ENCODE measurements at places on chromosomes 13 and 19. TPM values are rescaled to one million over a fixed set of nuclear protein-coding genes. Genes with fewer than 3 reads are reported as not detected.

DNA sequence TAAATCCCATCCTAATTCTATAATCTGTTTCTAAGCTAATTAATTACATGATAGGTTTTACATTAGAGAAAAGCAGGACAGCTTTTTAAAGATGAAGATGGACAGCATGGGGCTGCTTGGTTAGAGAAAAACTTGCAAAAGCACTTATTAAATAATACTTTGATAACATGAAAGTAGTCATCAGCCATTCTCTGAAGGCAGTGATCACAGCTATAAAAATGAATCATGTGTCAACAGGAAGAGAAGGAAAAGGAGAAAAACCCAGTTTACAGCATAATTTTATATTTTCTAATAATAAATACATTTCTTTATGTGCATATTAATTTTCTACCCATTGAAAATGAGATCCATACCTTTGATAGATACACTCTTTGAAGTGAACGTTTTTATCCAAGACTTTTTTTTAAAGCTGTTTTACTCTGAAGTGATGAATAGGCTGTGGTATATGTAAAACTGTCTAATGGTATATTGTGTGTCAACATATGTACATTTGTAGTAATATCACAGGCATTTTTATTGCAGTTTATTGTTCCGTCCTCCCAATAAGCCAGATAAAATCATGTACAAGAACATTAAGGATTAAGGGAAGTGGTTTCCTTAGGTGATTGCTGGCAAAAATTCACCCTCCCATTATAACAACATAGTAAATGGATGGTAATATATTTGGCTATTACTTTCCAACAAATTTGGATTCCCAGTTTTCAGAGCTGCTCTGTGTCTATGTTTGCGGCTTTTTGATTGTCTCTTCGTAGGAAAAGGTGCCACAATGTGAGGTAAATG is 1.3 kb upstream of the KLF5 start:
- H3K27me3 ChIP-seq: peaks cover 4% of the 10 kb centered on the region
- no peaks in the 10 kb centered on the region for H3K36me3 ChIP-seq
- no peak for DNase-seq

DNA sequence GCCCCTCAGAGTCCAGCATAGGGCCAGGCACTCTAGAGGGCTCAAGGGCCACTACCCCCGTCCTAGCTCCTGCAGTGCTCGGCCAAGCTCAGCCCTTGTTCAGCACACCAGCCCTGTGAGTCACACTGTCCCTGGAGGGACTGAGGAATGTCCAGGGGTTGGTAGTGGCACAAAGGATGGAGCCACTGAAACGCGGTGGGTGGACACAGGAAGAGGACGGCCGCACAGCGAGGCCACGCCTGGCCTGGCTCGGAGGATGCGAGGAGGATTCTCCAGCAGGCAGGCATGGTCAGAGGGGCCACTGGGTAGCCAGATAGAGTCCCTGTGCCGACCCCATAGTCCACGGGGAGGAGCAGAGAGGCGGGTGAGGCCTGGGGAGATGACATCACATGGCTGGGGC is 45.7 kb downstream of the C1QTNF9 start:
- no peaks in the 10 kb centered on the region for H3K4me1 ChIP-seq
- no peak overlapping the region for H3K4me3 ChIP-seq
- no peak overlapping the region for H3K27ac ChIP-seq
- no peak for DNase-seq
- no peaks in the 10 kb centered on the region for H3K27me3 ChIP-seq
- H3K36me3 ChIP-seq: no peaks in the 10 kb centered on the region

GRCh38 chr13:113456116-113456702 is 2.9 kb upstream of the ADPRHL1 start:
- H3K27ac ChIP-seq: no peak overlapping the region
- no peaks in the 10 kb centered on the region for H3K4me1 ChIP-seq
- no peak for DNase-seq
- H3K4me3 ChIP-seq: no peak overlapping the region

DNA sequence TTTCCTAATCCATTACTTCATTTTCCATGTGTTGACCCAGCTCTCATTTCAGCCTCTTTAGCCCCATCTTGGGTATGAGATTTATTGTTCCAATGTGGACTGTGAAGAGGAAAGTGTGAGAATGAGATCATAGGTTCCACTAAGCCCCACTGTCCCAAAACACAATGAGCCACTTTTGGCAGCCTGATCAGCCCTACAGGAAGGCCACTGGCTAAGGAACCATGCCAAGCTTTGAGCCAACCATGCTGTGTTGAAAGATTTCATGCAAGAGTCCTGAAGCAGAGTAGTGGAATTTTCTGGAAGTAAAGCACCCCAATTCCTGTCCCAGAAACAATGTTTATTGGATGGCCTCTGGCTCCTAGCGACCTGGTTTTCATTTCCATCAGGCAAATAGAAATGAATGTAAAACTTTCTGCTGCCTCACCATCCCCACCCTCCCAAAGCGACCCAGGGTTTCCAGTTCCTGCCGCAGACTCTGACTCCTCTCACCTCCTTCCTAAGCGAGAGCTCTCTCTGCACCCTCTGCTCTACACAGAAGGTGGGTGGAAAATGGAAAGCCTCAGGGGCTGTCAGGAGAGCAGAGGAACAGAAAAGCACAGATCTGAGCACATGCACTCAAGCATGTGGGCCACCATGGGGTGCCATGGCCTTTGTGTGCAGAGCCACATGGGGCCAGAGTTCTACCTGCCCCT is 73.1 kb downstream of the KCTD12 start:
- H3K27me3 ChIP-seq: no peaks in the 10 kb centered on the region
- no peak for DNase-seq
- H3K4me1 ChIP-seq: no peaks in the 10 kb centered on the region
- H3K36me3 ChIP-seq: no peaks in the 10 kb centered on the region

DNA sequence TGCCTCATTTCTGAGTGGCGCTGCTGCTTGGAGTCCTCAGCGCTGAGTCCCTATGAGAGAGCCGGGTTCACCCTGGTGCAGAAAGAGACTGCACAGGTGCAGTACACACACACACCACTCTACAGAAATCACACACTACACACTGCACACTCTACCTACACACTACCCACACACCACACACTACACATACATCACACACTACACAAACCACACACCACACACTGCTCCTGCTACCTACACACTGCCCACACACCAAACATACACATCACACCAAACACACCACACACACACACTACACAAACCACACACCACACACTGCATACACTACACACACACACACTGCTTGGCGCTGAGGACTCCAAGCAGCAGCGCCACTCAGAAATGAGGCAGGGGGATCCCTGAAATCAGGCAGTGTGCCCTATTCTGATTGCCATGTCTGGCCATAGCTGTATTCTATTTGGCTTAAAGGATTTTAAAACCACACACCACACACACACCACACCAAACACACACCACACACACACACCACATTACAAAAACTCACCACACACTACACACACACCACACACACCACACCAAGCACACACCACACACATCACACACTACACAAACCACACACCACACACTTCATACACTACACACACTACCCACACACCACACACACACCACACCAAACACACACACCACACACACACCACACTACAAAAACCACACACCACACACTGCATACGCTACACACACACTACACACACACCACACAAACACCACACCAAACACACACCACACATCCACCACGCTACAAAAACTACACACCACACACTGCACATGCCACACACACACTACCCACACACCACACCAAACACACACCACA is 4.9 kb downstream of the MAG start:
- H3K36me3 ChIP-seq: no peaks in the 10 kb centered on the region
- H3K27me3 ChIP-seq: no peaks in the 10 kb centered on the region
- H3K27ac ChIP-seq: no peak overlapping the region

DNA sequence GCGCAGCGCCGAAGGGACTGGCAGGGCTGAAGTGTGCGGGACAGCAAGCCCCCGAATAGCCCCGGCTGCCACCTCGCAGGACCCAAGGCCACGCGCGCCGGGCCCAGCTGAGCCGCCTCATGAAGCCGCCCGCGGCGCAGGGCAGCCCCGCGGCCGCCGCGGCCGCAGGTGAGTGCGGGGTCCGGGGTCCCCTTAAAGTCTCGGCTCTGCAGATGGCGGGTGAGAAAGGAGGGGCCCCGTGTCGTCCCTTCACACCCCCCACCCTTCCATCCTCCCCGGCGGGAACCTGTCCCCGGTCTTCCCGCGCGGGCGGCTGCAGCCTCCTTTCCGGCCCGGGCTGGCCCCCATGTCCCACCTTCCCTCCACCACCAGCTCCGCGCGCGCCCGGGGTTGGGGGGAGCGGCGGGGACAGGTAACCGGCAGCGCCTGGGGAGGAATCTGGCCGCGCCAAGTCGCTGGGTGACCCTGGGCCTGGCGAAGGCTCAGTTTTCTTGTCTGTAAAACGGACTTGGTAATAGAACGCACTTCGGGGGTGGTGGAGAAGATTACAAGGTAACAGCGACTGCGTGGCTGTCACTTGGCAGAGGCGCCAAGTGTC is 338 bp downstream of the RGCC start:
- peak overlapping the region; percentile 80 for H3K4me3 ChIP-seq
- peaks cover 7% of the 10 kb centered on the region for H3K27me3 ChIP-seq
- H3K27ac ChIP-seq: no peak overlapping the region
- DNase-seq: no peak
- H3K36me3 ChIP-seq: no peaks in the 10 kb centered on the region

- no peaks in the 10 kb centered on the region for H3K36me3 ChIP-seq
- H3K4me3 ChIP-seq: no peak overlapping the region
- H3K27ac ChIP-seq: no peak overlapping the region
Observed at GRCh38 chr13:36059321-36059720, 71.9 kb downstream of the DCLK1 start.

GRCh38 chr13:73273745-73274144 is 214.9 kb downstream of the KLF5 start:
- no peaks in the 10 kb centered on the region for H3K4me1 ChIP-seq
- no peaks in the 10 kb centered on the region for H3K27me3 ChIP-seq
- no peaks in the 10 kb centered on the region for H3K36me3 ChIP-seq
- no peak for DNase-seq

DNA sequence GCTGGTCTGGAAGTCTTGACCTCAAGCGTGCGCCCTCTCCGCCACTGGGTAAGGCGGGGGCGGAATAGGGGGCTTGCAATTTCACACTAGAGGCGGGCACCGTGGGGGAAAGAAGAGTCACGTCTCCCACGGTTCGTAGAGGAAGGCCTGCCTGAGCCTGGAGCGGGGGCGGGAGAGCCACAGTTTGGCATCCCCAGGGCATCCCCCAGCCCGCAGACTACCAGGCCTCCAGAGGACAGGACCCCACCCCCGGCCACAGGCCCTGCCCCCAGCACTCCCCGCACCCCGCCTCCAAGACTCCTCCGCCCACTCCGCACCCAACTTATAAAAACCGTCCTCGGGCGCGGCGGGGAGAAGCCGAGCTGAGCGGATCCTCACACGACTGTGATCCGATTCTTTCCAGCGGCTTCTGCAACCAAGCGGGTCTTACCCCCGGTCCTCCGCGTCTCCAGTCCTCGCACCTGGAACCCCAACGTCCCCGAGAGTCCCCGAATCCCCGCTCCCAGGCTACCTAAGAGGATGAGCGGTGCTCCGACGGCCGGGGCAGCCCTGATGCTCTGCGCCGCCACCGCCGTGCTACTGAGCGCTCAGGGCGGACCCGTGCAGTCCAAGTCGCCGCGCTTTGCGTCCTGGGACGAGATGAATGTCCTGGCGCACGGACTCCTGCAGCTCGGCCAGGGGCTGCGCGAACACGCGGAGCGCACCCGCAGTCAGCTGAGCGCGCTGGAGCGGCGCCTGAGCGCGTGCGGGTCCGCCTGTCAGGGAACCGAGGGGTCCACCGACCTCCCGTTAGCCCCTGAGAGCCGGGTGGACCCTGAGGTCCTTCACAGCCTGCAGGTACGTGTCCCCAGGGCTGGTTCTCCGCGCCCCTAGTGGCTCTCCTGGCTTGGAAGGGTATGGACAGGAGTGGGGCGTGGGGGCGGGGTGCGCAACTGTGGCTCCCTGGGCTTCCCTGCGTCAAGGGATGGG is at the start of gene ANGPTL4:
TSS of gene ANGPTL4 (plus strand) at position 353 of the 969 bp plus-strand sequence. CDS start at position 520, 167 bp downstream.
- DNase-seq: no peak
- no peaks in the 10 kb centered on the region for H3K36me3 ChIP-seq
- no peak within 1 kb of the TSS for H3K27ac ChIP-seq
- no peak within 1 kb of the TSS for H3K4me3 ChIP-seq

DNA sequence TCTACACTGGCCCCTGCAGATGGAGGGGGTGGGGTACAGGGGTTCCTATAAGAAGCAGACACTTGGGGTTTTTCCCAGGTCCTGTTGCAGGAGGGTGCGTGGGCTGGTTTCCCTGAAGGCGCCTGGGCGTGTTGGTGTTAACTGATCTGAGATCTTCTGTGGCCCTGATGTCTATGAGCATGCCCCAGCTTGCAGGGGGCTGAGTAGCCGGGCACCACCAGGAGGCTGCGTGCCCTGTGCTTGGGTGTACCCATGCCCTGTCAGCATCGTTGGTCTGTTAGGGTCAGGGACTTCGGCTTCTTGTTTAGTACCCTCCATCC is 45.3 kb downstream of the CAPN12 start:
- H3K36me3 ChIP-seq: peaks cover 29% of the 10 kb centered on the region
- DNase-seq: no peak
- H3K4me1 ChIP-seq: peaks cover 34% of the 10 kb centered on the region
- H3K27ac ChIP-seq: no peak overlapping the region
- H3K27me3 ChIP-seq: no peaks in the 10 kb centered on the region

- peak overlapping the region; percentile 90 for H3K4me3 ChIP-seq
- no peaks in the 10 kb centered on the region for H3K36me3 ChIP-seq
Observed at GRCh38 chr19:12788042-12788681, 3.1 kb upstream of the JUNB start.

GRCh38 chr13:94178625-94179244 is 300.7 kb downstream of the DCT start:
- H3K36me3 ChIP-seq: no peaks in the 10 kb centered on the region
- no peak overlapping the region for H3K4me3 ChIP-seq
- DNase-seq: no peak
- no peaks in the 10 kb centered on the region for H3K4me1 ChIP-seq
- no peak overlapping the region for H3K27ac ChIP-seq
- H3K27me3 ChIP-seq: no peaks in the 10 kb centered on the region

GRCh38 chr13:39867807-39868206 is 212.3 kb downstream of the COG6 start:
- no peaks in the 10 kb centered on the region for H3K36me3 ChIP-seq
- no peaks in the 10 kb centered on the region for H3K4me1 ChIP-seq
- H3K27ac ChIP-seq: no peak overlapping the region
- no peak for DNase-seq
- no peak overlapping the region for H3K4me3 ChIP-seq
- no peaks in the 10 kb centered on the region for H3K27me3 ChIP-seq

- no peak for DNase-seq
- H3K36me3 ChIP-seq: no peaks in the 10 kb centered on the region
- no peak overlapping the region for H3K27ac ChIP-seq
- H3K27me3 ChIP-seq: no peaks in the 10 kb centered on the region
Observed at GRCh38 chr19:12983542-12984142, 11.6 kb upstream of the NFIX start.

DNA sequence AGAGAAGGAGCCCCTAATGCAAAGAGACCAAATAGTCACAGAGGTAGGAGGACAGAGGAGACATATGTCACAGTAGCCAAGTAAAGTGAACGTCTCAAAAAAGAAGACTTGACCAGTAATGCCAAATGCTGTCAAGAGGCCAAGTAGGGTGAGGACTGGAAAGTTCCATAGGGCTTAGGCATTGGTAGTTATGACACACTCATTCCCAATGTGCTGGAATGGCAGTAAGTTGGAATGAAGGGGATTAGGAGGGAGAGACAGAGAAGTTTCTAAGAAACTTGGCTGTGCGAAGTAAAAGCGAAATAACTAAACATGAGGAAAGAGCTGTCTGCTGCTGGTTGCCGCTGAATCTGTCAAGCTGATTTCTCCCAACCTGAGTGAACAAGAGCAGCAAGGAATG is 14.9 kb upstream of the FRY start:
- no peak overlapping the region for H3K27ac ChIP-seq
- H3K4me3 ChIP-seq: no peak overlapping the region
- no peaks in the 10 kb centered on the region for H3K4me1 ChIP-seq
- no peaks in the 10 kb centered on the region for H3K27me3 ChIP-seq
- no peaks in the 10 kb centered on the region for H3K36me3 ChIP-seq

THAP8 gene
- 1.7 TPM for total RNA-seq

NCCRP1 gene
- total RNA-seq: not detected

DNAAF3 gene
- not detected for total RNA-seq
